ENCODE measurements at places on chromosomes 6 and 20.

DNA sequence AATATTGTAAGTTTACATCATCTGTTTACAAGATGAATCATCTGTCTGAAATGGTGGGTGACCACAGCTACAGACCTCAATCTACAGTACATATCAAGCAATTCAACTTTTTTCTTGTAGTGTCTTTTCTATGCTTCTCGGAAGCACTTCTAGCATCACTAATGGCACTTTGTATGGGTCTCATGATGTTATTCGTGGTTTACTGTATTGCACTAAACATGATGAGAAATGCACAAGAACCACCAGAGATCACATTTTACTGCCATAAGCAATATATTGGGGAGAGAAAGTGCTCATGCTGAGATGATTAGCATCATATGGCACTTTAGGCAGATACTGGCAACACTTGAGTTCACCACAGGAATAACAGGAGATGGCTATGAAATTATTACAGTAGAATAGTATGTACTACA is 15.4 kb upstream of the BTBD3 start:
- no peak for DNase-seq

DNA sequence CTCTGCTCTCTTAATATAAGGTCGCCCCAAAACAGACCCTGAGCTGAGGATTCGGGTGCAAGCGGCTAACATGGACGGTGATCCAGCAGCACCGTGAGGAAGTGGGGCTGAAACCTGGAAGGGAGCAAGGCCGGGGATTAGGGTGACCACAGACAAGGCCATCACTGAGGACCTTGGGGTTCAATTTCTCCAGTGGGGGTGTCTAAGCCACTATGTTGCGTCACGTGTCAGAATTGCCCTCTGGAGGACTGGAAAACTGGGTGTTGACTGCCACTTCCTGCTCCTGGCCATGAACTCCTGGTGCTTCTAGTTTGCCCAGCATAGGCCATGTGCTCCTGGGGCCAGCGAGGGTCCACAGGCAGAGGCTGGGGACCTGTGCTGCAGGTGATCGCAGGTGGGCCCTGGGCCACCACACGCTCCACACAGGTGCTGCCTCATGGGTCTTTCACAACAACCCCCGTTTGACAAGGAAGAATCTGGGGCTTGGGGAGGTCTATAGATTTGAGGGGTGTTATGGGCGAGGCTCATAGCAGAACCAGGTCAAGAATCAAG is 101.9 kb downstream of the CDH26 start:
- DNase-seq, result no peak

GRCh38 chr20:22729180-22729579 is 144.8 kb upstream of the FOXA2 start:
- no peak for DNase-seq

GRCh38 chr20:62728781-62729300 is 20.2 kb downstream of the NTSR1 start:
- DNase-seq, result no peak

DNA sequence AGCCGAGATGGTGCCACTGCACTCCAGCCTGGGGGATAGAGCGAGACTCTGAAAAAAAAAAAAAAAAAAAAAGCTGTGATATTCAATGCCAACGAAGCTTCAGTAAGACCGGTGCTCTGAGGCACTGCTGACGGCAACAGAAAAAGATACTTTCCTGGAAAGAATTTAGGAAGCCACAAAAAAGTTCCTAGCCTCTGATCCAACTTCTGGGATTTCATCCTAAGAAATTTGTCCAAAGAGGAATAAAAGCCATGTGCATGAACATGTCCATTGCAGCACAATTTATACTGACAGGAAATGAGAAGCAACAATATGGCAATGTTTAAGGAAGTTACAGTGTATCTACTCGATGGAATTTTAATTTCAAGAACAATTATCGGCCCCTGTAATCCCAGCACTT is 24.5 kb upstream of the CARMIL1 start:
- no peak for DNase-seq

DNA sequence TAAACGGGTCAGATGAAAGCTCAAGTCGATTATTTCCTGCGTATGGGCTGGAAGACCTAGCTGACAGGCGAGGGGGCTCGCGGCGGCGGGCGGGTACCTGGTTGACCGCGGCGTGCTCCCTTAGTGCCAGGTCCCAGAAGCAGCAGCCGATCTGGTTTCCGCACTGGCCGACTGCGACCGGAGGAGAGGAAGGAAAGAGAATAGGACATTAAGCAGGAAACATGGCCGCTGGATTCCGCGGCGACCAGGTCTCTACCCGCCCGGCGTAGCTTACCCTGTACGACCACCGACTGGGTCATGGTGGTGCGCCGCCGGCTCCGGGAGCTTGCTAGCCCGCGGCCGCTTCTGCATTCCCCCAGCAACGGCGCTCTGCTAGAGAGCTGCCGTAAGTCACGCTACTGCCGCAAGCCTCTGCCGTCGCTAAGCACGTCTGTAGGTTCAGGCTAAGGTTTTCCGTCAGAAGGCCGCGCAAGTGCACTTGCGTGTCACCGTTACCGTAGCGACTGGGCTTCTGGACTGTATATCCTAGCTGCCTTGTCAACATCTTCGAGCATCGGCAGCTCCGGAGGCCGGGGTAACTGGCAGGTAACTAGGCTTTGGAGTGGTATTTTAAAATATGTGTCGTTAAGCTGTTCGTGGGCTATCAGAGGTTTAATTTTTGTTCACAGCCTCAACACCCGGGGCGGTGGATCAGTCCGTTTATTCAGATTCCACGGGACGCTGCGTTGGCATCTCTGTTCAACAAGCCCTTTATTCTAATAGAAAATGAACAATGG is at the start of the genes FAM229B and TUBE1:
FAM229B (plus strand) TSS at position 456 of the 776 bp plus-strand sequence. CDS start 11,693 bp downstream, outside the sequence.
TUBE1 (minus strand) TSS at position 347 of the 776 bp plus-strand sequence; CDS start at position 299, 48 bp downstream.
- peak; percentile 95 for DNase-seq

DNA sequence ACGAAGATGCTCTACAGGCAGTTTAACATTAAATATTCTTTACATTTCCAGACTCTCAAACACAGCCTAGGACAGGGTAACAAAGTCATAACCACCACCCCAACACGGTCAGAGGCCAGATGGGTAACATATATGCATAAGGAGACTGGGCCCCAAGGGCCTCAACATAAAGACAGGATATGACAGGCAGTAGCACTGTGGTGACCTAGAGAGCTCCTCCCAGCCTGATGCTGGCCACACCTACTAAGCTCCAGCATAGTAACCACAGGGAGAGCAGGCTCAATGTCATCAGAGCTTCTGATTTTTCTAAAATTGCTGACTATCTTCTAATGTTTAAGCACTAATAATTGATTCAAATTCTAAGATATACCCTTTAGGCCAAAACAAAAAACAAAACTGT is 21.7 kb downstream of the SMLR1 start:
- DNase-seq, result no peak

GRCh38 chr20:47735412-47736400 is 49.6 kb downstream of the SULF2 start:
- DNase-seq, result peak; percentile 43

- DNase-seq, result no peak
Measured at GRCh38 chr20:49990271-49990720, 7.5 kb downstream of the SNAI1 start.

DNA sequence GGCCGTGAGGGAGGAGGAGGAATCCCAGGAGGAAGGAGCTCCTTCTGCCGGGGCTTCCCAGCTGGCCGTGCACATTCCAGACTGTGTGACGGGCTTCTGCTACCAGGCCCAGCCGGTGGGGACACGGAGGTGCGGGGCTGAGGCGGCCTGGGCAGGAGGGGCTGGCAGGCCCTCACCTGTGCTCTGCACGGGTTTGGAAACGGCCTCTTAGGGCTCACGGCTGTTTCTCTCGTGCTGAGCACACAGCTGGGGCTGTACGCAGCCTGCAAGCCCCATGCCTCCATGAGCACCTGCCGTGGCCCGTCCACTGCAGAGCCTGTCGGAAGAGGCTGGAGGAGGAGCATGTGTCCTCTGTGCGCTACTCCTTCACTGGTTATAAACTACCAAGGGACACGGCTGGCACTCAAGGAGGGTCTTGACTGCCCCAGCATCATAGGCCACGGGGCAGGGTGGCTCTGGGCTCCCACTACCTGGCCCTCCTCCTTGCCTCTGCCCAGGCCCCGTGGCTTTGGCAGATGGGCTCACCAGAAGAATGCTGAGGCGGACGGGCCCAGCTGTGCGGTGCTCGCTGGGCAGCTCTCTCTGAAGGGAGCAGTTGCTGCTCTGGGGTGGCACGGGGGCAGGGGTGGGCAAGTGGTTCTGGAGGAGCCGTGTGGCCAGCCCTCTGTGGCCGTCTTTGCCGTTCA is 15.8 kb downstream of the NPEPL1 start:
- DNase-seq, result no peak

DNA sequence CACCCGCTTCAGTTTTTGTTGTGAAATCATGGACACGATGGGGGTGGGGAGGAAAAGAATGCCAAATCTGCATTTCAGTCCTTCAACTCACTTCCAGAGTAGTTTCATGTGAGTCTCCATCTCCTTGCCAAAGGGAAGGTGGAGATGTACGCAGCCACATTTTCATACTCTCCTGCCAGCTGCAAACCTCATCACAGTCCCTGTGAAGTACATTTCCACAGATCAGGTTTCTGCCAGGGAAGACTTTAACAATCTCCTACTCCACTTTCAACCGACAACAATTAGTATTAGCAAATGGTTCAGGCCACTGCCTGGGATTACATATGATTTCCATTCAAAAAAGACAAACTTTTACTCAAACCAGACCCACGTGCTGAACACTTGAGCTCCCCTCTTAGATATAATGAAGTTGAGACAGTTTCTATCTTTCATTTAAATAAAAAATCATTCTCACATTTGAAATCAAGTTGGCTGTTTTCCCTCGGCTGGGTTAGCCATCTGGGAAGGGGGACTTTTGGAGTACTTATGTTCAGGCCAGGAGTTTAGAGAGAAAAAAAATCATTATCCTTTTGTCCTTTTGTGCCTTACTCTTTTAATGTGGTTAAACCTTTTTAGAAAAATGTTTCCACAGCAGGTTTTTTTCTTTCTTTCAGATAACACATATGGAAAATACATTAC is 51.0 kb upstream of the CEP162 start:
- no peak for DNase-seq

- DNase-seq, result no peak
Measured at GRCh38 chr6:74458536-74458935, 747.3 kb downstream of the COL12A1 start.

DNA sequence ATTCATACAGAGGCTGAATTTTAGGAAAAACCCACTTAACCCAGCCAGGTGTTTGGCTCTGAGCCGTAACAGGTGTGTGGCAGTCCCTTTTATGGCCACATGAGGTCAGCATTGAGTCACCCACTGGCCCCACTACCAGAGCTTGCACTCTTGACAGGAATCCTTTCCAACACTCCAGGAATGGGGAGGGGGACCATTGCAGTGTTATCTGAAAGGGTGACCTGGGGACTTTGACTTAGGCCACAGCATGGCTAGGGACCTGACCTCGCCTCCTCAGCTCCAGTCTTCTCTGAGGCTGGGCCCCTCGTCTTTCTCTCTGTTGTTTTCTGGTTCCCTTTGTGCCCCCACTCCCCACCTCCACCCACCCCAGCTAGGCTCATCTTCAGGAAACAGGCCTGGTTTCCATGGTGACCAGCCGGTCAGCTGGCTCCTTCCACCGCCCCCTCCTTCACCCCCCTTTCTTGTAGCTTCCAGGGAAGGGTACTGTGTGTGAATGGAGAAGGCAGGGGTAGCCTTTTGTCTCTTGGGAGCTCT is 2.1 kb upstream of the TMEM151B start:
- DNase-seq, result no peak

DNA sequence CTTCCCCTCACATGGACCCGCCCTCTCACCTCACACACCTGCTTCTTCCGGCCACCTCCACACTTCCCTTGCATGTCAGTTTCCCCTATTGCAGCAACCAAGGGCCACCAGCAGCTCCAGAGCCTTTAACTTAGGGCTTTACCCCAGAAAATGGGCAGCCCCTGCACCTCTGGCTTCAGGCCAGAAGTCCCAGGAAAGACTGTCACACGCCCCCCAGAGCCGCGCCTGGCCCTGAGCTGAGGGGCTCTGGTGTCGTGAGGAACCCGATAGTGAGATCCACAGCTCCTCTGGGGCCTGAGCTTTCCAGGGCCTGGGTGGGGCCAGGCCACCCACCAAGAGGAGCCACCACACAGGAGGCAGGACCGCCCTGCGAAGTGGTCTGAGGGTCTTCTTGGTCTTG is 182.4 kb downstream of the DLL1 start:
- DNase-seq, result no peak

DNA sequence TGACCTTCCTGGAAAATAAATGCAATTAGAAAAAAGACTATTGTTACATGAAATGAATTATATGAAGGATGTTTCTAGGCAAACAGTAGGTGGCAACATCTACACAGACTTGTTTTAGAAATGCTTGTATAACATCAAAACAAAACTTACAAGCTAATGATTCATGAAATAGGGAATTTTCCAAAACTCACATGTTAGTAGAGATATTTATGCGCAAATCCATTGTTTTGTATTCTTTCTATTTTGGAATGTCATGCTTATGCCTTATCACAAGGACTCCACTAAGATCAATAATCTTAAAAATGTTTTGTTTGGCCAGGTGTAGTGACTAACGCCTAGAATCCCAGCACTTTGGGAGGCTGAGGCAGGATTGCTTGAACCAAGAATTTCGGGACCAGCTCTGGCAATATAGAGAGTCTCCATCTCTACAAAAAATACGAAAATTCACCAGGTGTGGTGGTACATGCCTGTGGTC is 32.3 kb upstream of the LGSN start:
- no peak for DNase-seq

GRCh38 chr20:47335251-47336128 is 21.0 kb downstream of the ZMYND8 start:
- DNase-seq, result no peak

DNA sequence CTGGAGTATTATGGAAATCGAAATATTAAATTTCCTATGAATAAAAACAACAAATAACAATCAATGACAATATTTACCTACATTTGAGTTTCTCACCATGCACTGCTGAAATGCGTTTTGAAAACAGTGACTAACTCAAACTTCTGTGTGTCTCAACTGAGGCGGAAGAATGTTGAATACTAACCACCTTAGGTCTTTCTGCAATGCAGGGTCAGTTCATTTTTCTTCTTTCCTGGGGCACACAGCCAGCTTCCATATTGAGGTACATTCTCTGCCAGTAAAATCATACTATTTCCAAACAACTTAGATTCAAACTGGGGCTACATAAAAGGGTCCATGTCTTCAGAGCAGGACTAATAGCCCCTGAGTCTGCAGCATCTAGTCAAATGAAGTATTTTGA is 310.1 kb downstream of the UTRN start:
- no peak for DNase-seq

GRCh38 chr20:58718121-58718563 is 25.5 kb downstream of the NPEPL1 start:
- DNase-seq, result peak; percentile 29

DNA sequence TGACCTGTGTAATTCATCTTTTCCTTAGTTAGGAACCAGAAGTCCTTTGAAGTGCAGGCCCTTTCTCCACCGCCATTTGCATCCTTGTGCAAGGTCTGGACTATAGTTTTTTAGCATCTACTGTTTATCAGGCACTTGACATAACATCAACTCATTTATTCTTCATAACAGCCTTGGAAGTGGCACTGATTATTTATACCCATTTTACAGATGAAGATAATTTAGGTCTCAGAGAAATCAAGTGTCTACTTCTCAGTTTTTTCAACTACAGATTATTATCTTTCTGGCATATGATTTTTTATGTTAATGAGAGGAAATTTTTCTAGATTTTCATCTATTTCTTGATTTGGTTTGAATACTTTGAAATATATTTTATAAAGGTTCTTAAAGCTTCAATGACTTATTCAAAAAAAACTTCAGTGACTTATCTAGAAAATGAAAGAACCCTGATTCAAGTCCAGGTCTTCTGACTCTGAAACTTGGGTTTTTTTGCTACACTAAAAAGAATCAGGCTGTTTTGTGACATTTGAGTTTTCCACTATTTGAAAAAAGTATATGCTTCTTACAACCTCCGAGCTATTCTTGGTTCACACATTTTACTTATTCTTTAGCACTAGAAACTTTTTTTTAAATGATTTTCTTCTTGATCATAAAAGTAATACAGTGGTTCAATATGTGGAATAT is 3.1 kb upstream of the UBE2J1 start:
- DNase-seq, result no peak

GRCh38 chr20:19793716-19794115 is 35.7 kb downstream of the RIN2 start:
- no peak for DNase-seq
